CD4-positive, alpha-beta memory T cell (primary cell): ENCODE measurements at places on chromosomes 16 and 17. TPM values are rescaled to one million over a fixed set of nuclear protein-coding genes. Genes with fewer than 3 reads are reported as not detected.

KRTAP2-3 gene
- total RNA-seq = not detected

HOXB8 gene
- not detected for total RNA-seq

ZNF689 gene
- 13.1 TPM for total RNA-seq

ZNF469 gene
- 0.61 TPM for total RNA-seq

PPY gene
- total RNA-seq = not detected

FCSK gene
- 42.8 TPM for total RNA-seq

ZNF750 gene
- not detected for total RNA-seq

KRT34 gene
- total RNA-seq = not detected

AANAT gene
- total RNA-seq = not detected

KRT33B gene
- total RNA-seq = not detected

PLCG2 gene
- total RNA-seq = 2.4 TPM

DHRS7C gene
- total RNA-seq = not detected

ITGAD gene
- not detected for total RNA-seq

KCNG4 gene
- not detected for total RNA-seq

CENPX gene
- total RNA-seq = 33.4 TPM

- DNase-seq = no peak
These were observed 6.5 kb downstream of the SLC6A4 start for GRCh38 chr17:30229012-30229411.

GRCh38 chr16:84575914-84576313 lies 42.0 kb downstream of the COTL1 start:
- DNase-seq = no peak

DNA sequence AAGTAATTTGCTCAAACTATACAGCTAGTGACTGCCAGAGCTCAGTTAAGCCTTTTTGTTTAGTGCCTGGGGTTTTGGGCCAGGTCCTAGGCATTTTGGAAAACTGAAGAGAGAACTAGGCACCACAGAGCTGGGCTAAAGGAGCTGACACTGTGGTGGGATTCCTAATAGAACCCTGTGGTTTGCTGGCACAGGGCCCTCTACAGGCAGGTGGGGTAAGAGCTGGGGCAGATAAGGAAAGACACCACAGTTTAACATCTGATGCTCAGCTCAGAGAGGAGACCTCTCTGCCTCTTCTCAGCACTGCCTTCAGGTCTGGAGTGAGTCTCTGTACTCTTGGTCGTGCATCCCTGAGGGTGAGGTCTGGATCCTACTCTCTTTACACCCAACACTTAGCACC lies 121.2 kb downstream of the SNX11 start:
- no peak for DNase-seq

GRCh38 chr17:76973040-76973439 lies 104.8 kb downstream of the MGAT5B start:
- DNase-seq = no peak

GRCh38 chr17:21275579-21276263 lies 8.8 kb upstream of the MAP2K3 start:
- DNase-seq = peak; percentile 87

DNA sequence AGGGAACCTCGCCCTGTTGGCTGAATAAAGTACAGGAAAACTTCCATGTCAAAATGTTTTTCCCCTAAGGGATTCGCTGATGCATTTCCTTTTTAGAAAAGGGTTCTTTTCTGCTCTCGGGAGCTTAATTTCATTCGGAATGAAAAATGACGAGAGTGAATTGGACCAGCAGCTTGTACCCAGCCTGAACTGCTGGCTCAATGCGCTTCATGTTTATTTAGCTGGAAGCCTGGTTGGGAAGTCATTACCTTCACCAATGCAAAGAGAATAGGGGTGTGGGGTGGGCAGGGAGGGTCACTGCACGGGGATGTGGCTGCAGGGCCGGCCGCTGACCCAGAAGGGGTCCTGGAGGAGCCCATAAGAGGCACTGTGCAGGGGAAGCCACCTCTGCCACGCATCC lies 207.7 kb downstream of the ENGASE start:
- no peak for DNase-seq

DNA sequence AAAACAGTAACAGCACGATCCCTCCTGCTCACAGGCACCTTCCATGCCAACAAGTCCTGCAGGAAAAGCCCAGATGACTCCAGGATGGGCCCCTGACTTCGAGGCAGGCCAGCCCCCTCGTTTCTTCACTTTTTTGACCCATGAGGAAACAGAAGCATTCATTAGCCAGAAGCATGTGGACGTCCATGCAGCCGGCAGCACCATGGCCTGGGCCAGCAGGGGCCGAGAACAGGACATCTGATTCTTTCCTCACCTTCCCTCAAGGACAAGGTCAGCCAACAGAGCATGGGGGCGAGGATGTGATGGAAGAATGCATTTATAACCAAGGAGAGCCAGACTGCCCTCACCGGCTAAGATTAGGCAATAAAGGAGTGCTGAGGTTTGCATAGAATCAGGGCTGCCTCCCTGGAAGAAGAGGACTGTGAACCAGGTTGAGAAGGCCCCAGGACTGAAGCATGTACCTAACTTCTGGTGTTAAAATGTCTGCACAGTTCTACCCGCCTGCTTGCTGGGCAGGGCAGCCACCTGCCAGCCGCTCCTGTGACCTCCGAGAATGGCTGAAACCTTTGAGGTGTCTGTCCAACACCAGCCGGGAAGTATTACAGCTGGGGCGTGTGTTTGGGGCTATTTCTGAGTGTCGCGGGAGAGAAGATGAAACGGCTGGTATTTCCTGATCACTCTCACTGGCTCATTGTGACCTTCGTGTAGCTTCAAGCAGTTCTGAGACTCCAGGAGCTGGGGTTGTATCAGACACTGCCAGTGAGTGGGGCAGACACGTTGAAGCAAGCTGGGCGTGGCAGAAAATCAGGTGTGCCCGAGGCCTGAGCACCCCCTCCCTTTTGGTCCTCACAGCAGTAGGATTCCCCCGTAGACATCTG lies 94.0 kb upstream of the TNRC6C start:
- DNase-seq = no peak

GRCh38 chr17:72517413-72518158 lies 396.8 kb downstream of the SOX9 start:
- no peak for DNase-seq

DNA sequence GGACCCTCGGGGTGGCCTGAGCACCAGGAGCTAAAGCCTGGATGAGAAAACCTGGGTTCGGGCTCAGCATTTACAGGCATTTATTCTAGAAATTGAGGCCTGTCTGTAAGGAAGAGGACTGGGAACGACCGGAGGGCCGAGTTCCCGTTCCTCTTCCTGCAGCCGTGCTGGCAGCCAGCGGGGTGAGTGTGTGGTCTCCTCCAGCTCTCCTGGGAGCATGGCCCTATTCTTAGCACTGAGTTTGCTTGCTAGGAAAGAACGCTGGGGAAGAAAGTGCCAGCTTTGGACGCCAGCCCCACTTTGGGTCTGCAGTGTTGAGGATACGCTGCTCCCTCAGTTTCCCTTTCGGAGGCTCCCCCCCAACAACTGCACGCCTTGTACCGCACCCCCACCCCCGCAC lies 49.6 kb downstream of the MGAT5B start:
- no peak for DNase-seq

- DNase-seq = no peak
These were observed 8.3 kb upstream of the SLC52A1 start for GRCh38 chr17:5043524-5043923.

DNA sequence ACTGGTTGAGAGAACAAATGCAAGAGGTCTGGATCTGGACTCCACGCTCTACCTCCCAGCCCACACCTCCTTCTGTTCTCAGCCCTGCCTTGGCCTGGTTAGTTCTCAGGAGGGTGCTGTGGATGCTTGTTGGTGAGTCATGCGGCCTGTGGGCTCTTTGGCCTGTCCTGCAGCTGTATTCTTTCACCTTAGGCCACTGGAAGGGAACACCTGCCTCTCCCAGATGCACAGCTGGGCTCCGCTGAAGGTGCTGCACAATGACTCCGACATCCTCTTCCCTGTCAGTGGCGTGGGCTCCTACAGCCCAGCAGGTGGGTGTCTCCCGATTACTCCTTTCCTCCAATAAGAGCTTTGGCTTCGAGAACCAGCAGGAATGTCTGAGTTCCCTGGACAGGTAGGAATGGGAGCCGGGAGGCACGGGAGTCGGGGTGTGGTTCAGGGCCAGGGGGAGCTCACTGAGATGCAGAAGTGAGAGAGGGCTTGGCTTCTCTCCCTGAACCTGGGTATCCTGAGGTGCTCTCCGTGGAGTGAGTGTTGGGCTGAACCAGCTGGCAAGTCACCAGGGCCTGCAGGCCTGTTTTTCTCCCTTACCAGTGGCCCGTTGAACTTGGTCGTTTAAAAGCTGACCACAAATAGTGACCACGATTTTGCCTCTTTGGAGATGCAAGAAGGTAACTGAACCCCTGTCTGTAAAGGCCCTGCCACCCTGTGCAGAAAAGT lies 85.0 kb downstream of the SNX29 start:
- DNase-seq = no peak

DNA sequence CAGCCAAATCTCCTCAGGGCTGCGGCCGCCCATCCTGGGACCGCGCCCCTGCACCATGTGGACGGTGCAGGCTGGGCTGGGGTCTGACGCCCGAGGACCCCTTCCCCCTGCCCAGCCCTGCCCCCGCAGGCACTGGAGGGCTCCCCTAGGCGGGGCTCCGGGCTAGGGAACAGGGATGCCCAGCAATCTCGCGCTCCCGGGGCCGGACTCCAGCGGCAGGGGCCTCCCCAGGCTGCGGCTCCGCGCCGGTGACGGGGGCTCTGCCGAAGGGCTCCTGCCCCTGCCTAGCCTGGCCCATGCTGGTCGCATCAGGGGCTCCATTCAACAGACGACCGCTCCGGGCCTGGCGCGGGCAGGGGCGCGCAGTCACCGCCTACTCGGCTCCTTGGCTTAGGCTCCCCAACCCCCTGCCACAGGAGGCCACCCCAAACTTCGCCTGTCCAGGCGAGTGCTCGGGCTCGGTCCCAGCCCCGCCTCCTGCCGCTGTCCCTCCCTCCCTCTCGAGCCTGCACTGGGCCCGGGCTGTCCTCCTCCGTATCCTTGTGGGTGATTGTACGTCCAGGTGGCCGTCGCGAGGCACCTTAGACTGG lies 27.4 kb upstream of the ADORA2B start:
- no peak for DNase-seq

DNA sequence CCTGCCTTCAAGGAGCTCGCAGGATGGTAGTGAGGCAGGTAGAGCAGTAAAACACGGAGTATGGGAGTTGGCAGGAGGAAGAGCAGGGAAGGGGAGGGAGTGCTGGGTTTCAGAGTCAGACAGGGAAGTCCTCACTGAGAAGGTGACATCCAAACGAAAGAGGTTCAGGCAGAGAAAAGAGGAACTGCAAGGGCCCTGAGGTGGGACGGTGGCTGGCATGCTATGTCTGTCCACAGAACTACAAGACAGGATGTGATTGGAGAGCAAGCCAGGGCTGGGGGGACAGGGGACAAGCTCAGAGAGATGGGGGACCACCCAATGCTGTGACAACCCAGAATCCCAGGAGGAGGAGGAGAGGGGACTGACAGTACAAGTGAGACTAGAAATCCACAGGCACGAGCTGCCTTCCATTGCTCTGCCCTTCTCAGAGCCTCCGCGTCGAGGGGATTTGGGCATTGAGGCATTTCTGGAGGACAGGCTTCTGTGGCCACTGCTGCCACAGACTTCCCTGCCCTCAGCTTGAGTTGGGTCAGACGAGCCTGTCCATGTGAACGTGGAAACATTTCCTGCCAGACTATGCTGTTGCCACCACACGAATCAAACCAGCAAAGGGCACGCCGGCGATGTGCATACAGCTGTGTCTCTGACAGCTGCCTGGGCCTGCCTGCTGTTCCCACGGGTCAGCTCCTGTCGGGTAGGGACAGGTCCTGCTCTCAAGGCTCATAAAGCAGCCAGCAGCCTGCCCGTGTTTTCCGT lies 100.1 kb downstream of the RAB11FIP4 start:
- no peak for DNase-seq

- no peak for DNase-seq
These were observed 22.1 kb downstream of the CRISPLD2 start for GRCh38 chr16:84841787-84842300.

DNA sequence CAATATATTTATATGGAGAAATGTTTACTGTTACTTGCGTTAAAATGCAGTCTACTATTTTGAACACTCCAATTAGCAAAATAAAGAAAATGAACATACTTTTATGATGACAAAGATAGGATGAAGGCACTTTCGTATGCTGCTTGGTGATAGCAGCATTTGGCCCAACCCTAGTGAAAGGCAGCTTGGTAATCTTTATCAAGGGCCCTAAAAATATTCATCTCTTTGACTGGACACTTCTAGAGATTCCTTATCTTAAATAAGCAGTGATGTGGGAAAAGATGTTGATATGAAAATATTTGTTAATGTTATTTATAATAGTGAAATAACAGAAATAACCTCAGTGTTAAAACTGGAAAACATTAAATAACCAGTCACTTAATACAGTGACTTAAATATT lies 79.4 kb downstream of the NF1 start:
- no peak for DNase-seq
